Fibroblast of gingiva (primary cell): ENCODE measurements at places on chromosomes 6 and 20.

DNA sequence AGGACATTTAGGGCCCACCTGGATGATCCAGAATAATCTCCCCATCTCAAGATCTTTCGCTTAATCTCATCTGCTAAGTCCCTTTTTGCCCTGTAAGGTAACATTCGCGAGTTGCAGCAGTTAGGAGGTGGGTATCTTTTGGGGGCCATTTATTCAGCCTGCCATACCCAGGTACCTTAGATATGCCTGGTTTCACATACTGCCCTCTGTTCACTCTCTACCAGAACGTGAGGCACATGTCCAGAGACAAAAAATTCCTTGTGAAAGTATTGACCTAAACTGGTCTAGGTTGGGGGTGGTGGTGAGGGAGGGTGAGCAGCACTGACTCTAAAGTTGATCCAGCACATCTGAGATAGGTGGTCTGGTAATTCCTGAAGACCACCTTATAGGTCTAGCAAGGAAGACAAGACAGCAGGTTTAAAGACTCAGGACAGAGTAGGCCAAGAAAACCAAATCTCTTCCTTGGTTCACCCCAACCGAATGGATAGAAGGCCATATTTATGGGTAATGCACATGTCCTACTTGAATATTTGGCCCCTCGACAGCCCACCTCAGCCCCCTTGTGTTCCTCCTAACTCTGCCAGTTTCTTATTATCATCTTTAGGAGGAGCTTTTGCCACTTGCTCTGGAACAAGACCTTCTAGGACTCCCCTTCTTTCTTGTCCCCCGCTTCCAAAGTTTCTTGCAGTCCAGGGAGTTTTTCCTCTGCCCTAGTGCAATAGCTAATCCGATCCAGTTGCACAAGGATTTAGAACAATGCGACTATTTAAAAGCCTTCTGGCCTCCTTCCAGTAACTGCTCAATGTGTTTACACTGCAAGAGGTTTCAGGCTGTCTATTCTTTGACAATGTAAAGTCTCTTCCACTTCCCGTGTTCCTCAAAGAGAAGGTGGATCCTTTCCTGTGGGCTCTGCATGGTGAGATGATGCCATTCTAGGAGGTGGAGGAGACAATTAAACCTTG lies 213.0 kb upstream of the LAMP5 start:
- DNase-seq, result peak; percentile 84

DNA sequence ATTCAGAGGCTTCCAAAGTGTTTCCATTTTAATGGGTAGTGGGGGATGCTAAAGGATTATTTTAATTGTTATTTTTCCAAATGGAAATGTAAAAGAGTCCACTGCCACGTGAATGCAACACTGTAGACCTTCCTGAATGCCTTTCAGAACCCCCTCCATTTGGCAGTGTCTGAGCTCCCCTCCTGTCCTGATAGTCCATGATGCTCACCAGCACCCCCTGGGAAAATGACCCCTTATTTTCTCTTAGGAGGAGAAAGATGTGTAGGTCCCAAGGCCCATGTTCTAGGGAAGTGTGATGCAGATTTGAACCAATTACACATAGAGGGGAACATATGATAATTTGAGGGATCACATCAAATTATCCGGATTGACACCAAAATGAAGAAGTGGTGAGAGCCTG lies 46.8 kb upstream of the SH3BGRL2 start:
- no peak for DNase-seq

DNA sequence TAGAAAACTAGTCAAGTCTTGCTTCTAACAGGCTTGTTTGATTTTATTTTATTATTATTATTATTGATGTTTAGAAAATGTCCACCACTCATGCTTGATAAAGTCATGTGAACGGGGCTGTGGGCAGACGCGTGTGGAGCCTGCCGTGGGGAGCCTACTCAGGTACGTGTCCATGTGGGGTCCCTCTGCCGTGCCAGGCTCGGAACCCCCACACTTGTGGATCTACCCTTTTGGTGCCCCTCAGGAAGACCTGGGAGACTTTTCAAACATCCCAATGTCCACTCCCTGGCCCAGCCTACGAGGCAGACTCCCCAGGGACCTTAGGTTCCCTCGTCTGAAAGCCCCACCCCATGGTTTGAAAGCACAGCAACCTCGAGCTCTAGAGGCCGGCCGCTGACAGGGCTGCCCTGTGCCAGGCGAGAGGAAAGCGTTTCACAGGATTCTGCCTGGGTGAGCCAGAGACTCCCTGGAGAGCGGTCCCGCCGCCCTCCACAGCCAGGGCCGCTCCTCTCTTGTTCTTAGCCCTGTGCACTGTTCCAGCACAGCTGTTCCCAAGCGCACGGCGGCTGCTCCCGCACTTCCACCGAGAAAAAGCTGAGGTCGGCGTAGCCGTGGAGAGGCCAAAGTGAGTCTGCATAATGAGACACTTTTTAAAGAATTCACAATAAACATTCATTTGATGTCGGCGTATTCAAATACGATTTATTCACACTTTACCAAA lies 249.7 kb downstream of the TTLL2 start:
- no peak for DNase-seq

GRCh38 chr6:5905431-5906339 lies 101.0 kb downstream of the NRN1 start:
- peak; percentile 82 for DNase-seq
